ENCODE measurements at places on chromosomes 16 and 17. TPM values are rescaled to one million over a fixed set of nuclear protein-coding genes. Genes with fewer than 3 reads are reported as not detected.

DNA sequence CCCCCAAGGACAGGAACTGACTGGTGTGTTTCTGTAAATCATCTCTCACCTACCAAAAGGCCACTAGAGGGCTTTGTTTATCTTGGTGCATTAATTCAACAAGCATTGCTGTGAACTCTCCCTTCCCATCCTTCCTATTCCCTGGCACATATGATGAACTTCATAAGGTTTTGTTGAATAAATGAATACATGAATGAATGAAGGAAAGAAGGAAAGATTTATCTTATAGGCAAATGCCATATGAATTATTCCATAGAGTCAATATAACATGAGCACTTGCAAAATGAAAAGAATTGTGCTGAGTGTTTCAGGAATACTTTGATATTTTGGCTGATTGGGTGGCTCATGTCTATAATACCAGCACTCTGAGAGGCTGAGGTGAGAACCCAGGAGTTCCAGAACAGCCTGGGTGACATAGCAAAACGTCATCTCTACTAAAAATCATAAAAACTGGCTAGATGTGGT, 4.3 kb downstream of the SPDYE4 start:
- no peak for DNase-seq

DNA sequence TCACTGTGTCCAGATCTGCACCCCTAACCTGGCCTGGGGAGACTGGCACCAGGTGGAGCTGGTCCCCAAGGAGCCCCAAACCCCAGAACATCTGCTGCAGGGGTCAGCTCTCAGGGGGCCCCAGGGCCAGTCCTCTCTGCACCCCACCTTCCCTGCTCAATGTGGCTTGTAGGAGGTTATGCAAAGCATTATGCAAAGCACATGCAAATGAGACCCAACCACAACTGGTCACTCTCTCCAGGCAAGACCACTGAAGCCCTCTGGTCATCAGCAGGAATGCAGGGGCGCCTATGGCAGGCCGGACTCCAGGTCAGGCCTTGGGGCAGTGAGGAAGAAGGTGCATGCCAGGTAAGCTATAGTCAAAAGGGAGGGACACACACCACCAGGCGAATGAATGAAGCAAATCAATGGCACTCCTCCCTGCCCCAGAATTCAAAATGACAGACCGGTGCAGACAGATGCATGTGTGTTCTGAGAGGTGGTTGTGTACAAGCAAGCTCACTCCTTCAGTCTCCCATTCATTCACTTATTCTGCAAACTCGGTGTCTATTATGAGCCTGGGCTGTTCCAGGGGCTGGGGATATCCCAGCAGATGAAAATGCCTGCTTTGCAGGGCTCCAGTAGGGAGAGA, 48.0 kb downstream of the TMEM235 start:
- no peak for DNase-seq

DNA sequence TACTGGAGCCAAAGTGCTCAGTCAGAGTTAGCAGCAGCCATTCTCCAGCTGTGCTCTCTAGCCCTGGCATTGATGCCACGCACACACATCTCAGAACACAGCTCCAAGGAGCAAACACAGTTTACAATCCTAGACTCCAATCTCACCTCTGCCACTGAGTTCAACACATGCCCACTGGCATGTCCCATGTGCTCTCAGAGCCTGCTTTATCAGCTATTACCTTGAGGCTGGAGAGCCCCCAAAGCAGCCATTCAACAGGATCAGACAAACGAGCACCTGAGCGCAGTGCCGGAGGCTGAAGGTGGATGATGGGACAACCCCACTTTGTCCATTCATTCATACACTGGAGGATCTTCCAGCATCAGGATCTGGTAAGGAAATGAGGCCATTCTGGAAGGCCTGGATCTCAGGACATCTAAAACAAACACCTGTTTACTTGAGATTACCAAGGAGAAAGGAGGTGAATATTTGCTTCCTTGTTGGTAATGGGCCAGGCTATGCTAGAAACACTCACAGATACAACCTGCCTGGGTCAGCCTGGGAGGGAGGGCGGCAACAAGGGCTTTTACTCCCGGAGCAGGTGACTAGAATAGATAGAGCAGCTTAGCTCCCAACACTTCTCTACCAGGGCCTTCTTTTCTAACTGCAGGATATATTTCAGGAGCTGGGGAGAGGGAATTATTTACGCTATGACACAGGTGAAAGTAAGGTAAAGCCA, 25.4 kb downstream of the RANBP10 start:
- no peak for DNase-seq

- no peak for DNase-seq
Observed at GRCh38 chr16:20899477-20900298, 470 bp downstream of the DCUN1D3 start.

- DNase-seq: no peak
Observed at GRCh38 chr17:82373731-82374625, 2.4 kb downstream of the UTS2R start.

DNA sequence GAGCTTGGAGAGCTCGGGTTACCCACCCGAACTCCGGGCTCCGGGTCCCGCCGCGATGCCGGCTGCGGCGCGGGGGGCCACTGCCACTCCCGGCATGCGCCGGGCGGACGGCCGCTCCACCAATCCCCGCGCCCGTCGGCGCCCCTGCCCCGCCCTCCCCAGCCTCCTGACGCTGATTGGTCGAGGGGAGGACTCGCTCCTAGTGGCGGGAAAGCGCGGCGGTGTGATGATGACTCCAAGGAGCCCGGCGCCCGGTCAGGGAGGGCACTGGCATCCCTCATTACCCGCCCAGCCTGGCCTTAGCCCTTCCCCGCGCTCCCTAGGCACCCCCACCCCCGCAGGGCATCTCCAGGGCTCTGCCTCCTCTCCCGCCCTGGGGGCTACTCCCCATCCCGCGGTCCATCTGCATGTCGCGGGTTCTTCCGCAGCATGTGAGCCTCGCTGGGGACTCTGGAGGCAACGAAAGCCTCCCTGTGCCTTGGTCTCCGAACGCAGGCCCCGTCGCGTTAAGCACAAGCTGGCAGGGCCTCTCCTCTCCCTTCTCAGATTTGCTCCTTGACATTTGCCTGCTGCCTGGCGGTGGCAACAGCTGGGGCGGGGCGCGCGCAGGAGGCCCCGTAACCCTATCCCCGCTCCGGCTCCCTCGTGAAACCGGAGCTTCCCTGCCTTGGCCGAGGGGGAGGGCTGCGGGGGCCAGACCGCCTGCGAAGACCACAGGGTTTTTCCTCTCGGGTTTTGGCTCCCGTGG, 1.7 kb downstream of the ATP2A1 start:
- peak; percentile 88 for DNase-seq

DNA sequence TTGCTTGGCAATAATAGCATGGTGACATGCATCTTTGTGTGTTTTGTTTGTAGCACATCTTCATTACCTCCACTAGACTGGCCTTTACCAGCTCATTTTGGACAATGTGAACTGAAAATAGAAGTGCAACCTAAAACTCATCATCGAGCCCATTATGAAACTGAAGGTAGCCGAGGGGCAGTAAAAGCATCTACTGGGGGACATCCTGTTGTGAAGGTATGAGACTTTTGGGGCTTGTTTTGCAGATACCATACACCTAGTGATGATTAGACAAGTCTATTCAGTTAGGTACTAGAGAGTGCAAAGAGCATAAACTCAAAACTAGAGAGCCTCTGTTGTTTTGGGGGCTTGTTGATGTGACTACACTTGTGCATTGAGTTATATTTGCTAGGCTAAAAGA, 41.2 kb downstream of the NFATC3 start:
- no peak for DNase-seq

GRCh38 chr16:54052271-54052670, 234.3 kb downstream of the IRX3 start:
- DNase-seq: no peak

DNA sequence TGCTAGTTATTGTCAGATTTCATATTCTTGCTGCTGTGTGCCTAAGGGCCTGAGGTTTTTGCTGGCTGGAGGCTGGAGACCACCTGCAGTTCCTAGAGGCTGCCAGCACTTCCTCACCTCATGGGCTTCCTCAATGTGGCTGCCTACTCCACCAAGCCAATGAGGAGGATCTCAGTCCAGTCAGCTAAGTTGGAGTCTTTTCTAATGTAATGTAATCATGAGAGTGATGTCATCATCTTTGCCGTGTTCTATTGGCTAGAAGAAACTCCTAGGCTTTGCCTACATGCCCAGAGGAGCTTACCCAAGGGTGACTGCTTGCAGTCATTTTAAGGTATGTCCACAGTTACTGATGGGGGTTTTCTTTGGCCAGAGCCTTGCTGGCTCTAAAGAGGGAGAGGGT, 53.0 kb downstream of the SOCS3 start:
- no peak for DNase-seq

DNA sequence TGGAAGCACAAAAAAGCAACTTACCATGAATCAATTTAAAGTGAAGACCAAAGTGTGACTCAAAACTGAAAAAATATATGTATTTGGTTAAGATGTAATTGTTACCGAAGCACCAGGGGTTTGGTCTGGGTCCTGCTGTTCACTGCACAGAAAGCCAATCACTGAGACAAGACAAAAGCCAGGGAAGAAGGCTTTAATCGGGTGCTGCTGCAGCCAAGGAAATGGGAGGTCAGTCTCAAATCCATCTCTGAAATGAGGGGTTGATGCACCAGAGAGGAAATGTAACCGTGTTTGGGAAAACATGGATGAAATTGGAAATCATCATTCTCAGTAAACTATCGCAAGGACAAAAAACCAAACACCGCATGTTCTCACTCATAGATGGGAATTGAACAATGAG, 73.6 kb upstream of the HSBP1 start:
- no peak for DNase-seq

TMEM114 gene
- not detected for total RNA-seq

RGS11 gene
- total RNA-seq: 6.5 TPM

TAT gene
- not detected for total RNA-seq

TLCD3B gene
- not detected for total RNA-seq

CCDC154 gene
- 1.5 TPM for total RNA-seq

KRTAP3-1 gene
- not detected for total RNA-seq

ADGRG1 gene
- 36.0 TPM for total RNA-seq

CHRNE gene
- 1.4 TPM for total RNA-seq

DNAI2 gene
- total RNA-seq: not detected

HS3ST3A1 gene
- total RNA-seq: 4.1 TPM

KRT24 gene
- not detected for total RNA-seq

DNAH9 gene
- not detected for total RNA-seq
